Natural killer cell treated with Interleukin-12 subunit alpha and Interleukin-12 subunit beta and Interleukin-15 and Interleukin-18, amount 100 ng/mL, for 72 hours (primary cell): ENCODE measurements at places on chromosomes 6 and 20. TPM values are rescaled to one million over a fixed set of nuclear protein-coding genes. Genes with fewer than 3 reads are reported as not detected.

HSPA1L gene
- total RNA-seq = 1.7 TPM

DNA sequence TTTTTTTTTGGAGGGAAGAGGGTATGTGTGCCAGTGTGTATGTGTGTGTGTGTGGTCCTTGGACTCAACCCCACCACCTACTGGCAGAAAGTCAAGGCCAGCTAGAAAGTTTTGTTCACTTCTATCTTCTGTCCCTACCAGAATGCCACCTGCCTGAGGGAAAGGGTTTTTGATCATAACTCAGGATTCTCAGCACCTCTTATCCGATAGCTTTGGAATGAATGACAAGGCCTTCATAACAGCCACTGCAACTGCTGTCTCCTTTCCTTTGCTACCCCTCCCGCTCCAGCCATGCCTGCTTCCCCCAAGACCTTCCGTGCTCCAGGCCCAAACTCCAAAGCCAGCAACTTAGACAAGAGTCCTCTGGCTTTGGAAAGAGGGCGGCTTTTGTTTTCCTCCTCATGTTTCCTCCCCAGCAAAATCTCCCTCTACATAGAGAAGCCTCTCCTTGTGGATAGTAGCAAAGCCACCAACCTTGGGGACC, 18.7 kb downstream of the BTN3A1 start:
- DNase-seq = no peak

DNA sequence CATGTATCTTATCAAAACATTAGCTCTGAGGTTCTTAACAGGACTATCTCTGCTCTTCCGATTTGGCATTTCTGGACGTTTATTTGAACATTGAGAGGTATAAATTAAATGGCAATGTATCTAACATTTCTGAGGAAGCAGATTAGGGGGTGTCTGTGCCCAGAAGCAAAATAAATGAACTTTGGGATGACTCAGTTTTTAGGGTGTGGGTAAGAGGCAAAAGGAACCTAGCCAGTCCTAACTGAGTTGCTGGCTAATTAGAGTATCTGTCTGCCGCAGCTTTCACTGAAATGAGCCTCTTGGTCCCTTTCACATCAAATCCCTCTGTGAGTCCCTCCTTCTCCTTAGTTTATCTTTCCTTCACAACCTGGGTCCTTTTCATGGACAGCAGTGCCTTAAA, 1.1 kb downstream of the RNF144B start:
- no peak for DNase-seq

LRFN2 gene
- 0.50 TPM for total RNA-seq

MEP1A gene
- total RNA-seq = not detected

GRCh38 chr20:11918981-11919380, 1.3 kb downstream of the BTBD3 start:
- DNase-seq = no peak

LTA gene
- total RNA-seq = 3,727 TPM

DNA sequence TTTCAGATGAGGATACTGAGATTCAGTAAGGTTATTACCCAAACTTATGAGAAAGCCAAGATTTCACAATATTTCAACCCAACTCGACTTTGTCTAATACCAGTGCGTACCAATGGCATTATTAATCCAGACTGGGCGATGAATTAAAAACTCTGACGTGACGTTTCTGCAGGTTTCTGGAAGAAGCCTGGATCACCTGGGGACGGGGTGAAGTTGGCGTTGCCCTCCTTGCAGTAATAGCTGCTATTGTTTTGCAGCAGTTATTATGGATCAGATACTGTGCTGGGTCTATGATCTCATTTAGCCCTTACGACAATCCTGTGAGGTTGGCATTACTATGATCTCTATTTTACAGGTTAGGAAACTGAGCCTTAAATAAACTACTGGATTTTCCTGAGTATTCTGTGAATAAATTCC, 569 bp upstream of the CDC5L start:
- no peak for DNase-seq

DNA sequence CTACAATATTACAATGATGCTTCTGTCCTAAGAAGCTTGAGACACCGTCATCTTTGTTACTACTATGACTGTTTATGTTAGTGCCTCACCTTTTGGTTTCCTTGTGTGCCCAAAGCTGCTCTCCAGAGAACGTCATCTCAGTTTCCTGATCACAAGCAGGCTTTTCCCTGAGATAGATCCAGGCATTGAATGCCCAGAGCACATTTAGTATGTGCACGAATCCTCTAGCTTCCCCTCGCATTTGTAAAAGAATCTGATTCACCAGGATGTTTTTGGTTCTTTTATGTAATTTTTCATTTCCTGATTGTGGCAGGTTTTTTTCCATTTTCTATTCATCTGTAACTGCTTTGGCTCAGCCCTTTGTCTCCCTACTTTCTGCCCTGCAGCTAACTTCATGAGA, 100.2 kb upstream of the TMEM181 start:
- no peak for DNase-seq

MDN1 gene
- total RNA-seq = 102 TPM

DNA sequence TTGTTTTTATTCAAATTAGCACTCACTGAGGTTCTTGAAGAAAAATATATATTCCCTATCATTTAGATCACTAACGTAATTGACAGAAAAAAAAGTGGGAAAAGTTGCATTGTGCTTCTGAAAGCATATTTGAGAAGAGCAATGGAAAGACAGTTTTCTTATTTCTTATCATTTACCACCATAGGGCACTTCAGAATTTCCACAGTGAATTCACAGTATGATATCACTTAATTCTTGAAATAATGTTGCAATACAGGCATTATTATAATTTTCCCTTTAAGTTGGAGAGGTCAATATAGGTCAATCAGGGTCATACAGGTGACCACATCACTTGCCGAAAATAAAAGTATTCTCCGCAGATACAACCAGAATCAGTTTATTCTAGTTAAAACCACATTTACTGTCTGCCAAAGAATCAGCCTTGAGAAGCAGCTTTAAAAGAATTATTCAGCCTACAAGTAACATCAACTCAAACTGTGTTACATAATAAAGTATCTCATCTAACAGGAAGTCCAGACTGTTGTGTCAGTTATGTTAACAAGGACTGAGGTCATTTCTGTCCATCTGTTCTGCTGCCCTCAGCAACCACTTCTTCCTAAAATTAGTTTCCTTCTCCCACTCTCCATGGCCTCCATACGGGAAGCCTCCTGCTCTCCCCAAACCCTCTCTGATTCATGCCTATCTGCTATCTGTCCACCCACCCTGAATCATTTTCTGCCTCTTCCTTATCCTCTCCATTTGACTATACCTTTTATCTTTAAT, 121.2 kb downstream of the SIM1 start:
- no peak for DNase-seq

ACTL10 gene
- total RNA-seq = 4.3 TPM

GRCh38 chr6:168528474-168529095, 87.6 kb downstream of the SMOC2 start:
- DNase-seq = no peak

GRCh38 chr6:137734875-137735182, 132.2 kb upstream of the TNFAIP3 start:
- DNase-seq = no peak

PDE7B gene
- 0.14 TPM for total RNA-seq

DNA sequence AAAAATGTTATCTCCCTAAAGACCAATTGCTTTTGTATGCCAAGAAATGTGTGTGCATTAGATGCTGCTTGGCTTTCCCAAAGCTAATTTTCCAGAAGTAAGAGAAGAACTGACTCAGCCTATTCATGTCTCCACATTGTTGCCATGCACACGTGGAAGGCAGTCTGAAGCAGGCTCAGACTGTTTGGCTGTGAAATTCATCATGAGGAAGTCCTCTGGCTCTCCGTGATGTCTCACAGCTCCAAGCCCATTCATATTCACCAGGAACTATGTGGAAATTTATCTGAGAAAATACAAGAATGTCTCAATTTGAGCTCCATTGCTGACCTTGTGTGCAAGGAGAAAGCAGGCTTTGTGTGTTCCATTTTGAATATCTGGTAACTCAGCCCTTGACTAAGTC, 1022.2 kb upstream of the GJE1 start:
- DNase-seq = no peak

SAMD3 gene
- 39.3 TPM for total RNA-seq

- no peak for DNase-seq
Measured at GRCh38 chr6:168507730-168508129, 66.7 kb downstream of the SMOC2 start.

DNA sequence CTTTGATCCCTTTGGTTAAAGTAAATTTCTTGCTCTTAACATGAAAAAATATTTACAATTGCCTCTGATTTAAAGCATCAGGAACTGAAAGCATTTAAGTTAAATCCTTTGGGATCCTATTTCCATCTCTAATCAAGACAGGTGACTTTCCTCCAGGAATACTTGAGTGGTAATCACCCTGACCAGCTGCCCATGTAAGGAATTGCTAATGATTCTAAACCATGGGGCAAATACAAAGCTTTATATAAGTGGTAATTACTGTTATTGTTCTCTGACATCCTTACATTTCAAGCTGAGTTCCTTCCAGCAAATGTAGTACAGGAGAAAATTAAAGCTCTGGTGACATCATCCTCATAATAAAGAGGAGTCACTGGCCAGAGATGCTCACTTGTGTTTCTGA, 100.6 kb downstream of the CRYBG1 start:
- DNase-seq = no peak

DNA sequence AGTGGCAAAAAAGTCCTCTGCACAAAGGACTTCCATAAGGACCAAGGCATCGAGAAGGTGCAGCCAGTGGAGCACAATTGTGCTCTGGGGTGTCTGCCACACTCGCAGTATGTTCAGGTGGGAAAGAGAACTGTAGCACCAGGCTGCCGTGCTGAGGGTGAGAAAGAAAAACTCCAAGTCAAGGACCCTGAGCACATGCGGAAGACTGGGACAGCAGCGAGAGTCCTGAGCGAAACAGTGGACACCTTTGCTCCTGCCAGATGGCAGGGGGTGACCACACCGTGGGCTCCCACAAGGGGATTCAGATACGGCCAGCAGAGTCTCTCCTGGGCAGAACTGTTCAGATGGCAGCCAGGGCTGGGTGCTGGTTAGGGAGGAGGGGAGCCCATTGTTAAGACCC, 73.6 kb downstream of the POPDC3 start:
- DNase-seq = no peak

GRCh38 chr6:154721460-154721859, 11.8 kb upstream of the SCAF8 start:
- no peak for DNase-seq

GRCh38 chr6:160007611-160008010, 38.7 kb downstream of the IGF2R start:
- no peak for DNase-seq

SPAG4 gene
- 5.9 TPM for total RNA-seq

B3GALT4 gene
- total RNA-seq = 11.2 TPM

MYLK4 gene
- 0.33 TPM for total RNA-seq

DNA sequence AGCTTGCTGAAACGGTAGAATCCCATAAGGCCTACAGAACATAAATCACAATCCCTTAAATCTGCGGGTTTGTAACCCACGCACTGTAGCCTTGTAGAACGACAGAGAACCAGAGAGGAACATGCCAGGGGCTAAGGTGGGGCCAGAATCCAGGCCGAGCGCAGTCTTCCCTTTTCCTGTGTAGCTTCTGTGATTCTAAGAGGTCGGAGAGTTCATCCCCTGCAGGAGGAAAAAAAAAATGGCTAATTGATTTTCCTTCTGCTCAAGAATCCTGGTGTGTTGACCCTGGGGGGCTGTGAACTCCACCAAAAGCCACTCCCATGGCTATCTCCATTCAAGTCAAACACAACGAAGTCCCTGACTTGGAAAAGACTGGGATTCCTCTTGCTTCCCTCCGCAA, 96.3 kb downstream of the SPTLC3 start:
- no peak for DNase-seq

GFOD1 gene
- total RNA-seq = 12.1 TPM

DNA sequence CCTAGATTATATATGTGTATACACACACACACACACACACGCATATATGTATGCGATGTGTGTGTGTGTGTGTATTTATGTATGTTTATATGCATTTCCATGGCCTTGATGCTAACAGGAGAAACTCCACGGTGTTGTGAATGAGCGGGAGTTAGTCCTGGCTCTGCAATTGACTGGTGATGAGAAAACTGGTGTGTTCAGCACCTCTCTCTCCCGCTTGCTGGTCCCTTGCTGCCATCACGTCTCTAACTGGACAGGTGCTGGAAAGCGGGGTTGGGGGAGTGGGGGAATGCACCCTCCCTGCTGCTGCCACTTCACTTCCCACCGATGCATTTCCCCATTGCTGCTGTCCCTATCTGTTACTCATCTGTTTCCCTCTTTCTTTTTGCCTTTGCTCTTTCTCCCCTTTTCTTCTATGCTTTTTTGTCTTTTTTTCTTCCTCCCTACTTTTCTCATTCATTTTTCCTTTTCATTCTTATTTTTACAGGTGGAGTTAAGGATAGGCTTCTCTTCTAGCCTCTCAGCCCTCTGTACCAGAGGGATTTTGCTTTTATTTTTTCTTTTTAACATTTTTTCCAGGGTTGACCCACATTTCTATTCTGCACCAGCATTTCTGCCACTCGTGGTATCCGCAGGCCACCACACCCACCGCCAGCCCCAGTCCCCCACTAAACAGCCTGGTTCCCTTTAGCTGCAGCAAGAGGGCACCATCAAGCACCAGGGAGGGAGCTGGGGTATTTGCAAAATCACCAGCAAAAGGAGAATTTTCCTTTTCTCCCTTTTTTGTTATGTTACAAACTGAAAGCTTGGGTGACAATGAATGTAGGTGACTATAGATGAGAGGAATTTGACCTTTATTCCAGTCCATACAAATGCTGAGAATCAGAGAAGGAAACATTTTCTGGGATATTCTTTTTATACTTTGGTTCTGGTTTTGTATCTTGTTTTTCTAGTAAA, 115.6 kb downstream of the TCP11 start:
- no peak for DNase-seq

BPIFA1 gene
- total RNA-seq = not detected

SYTL3 gene
- total RNA-seq = 199 TPM

DNA sequence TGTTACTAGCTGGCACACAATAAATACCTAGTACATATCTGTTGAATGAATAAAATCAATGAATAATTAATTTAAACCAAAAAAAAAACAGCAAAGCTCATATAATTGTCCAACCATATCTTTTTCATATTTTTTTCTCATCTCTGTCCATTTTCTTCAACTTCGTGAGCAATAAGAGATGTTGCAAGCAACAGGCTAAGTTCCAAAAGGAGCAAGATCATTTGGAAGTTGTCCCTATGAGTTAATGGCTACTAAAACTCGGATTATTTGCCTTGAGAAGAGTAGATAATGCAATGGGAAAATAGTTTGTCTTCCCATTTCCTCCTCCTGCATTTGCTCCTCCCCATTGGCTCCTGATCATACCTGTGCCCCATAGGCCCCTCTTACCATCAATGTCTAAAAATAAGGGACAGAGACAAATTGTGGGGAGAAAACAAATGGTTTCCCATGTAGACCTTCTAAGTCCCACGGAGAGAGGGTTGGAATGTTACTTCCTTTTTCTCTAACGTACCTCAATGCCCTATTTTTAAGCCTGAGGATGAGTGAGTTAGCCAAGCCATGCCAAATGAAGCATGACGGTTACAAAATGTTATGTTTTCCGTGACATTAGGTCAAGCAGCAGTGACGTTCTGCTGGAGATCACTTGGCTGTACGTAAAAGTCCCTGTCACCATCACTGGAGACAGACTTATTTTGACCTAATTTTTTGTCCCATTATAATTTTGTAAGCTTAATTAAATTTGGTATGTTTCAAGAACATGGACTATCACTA, 217.3 kb upstream of the PREP start:
- DNase-seq = no peak

IRF4 gene
- 388 TPM for total RNA-seq

GNAS-AS1 gene
- 4.7 TPM for total RNA-seq

- DNase-seq = no peak
Measured at GRCh38 chr20:4067600-4068261, 52.4 kb upstream of the RNF24 start.
